Left hindlimb (tissue), 1 donor: ENCODE measurements at places on chromosomes 4 and X.
A peak's percentile ranks its signal among the peaks of the same experiment; 100 is the strongest.

DNA sequence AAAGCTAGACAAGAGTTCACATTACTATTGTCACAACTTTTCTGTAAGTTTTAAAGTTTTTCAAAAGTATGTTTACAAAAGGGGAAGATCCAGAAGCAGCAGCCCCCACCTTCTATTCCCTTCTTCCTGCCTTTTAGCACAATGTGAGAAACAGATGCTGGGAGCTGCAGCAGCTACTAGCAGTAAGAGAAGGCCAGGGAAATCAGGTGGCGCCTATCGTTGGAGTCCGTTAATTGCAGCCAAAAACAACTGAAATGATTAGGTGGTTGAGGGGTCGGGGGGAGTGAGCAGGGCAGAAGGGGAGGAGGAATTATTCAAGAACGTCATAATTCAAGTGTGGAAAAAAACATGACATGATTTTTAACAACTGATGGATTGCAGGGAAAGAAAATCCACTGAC is 27.4 kb downstream of the FRYL start:
- peak; percentile 35 for DNase-seq

DNA sequence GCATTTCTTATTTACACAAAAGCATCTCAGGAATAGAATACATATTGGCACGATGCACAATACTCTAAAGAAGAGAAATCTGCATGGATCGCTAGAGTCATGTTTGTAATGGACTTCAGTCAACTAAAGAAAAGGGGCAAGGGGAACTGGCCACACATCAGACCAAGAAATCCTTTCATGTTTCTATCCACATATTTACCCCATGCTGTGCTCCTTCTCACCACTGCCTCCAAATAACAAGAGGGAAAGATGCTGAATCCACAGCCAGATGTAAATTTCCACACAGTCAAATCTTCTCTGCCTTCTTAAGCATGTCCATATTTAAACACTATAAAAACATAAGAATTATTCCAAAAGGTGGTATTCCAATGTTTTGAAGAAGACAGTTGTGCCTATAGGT is 67.6 kb downstream of the COX18 start:
- no peak for DNase-seq

GRCh38 chrX:28205905-28206304 is 224.7 kb upstream of the DCAF8L1 start:
- DNase-seq = no peak

DNA sequence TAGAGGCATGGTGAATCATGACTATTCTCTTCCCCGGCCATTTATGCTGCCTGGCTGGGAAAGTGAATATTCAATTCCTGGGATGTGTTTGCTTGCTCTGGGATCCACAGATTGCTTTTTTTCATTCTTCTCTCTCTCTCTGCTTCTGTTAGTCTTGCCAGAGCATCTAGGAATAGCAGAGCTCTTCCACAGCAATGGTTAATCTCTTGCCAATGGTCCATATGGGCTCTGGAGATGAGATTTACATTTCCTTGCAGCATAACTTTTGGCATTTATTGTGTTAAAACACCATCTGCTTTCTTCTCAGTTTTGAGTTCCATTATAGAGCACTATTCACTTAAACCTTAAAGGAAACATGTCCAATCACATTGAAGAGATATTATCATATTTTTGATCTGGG is 59.2 kb upstream of the GUCY1A1 start:
- DNase-seq = no peak

DNA sequence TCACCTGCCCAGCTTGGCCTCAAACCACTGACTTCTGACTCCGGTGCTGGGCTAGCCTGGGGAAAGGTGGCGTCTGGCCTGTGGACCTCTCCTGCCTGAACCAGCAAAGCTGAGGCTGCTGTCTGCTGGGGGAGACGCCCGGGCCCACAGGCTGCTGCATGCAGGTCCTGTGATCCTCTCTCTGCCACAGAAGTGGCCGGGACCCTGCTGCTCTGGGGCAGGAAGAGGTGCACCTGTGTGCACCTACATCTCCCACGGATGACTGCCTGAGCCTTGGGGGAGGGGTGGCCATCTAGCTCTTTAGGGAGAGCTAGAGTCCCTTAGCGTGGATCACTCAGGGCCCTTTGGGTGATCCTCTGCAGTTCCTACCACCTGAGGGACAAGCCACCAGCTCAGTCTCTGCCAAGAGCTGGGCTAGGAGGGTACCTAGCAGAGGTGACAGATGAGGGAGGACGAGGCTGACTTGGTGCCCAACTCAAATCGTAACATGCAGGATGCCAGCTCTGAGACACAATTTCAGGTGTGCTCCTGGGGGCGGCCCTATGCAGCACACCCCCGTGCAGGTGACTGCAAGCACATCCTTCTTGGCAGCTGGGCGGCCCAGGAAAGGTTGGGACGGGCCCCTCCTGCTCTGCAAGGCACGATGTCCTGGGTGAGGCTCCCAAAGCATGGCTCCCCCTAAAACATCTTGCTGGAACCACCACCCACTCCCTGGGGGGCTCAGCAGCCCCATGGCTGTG is 22.5 kb downstream of the LETM1 start:
- DNase-seq = no peak

DNA sequence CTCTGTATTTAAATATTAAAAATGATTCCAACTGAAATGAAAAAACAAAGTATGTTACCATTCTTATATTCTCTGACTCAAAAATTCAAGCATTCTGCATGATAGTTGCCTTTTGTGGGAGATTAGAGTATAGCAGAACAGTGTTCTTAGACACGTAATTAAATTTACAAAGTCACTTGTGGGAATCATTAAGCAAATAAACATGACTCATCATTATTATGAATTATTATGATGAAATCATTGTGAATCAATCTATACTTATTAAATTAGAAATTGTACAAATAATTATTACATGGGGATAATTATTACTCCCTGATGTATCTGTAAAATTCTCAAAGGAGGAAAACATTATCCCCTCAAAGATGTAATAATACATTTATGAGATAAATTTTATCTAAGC is 358.9 kb upstream of the FSTL5 start:
- no peak for DNase-seq

GRCh38 chr4:145107126-145107525 is 9.0 kb downstream of the ABCE1 start:
- DNase-seq = no peak

GRCh38 chr4:94515365-94515764 is 63.6 kb downstream of the PDLIM5 start:
- DNase-seq = no peak

GRCh38 chrX:126237524-126237923 is 71.4 kb upstream of the DCAF12L2 start:
- DNase-seq = no peak

DNA sequence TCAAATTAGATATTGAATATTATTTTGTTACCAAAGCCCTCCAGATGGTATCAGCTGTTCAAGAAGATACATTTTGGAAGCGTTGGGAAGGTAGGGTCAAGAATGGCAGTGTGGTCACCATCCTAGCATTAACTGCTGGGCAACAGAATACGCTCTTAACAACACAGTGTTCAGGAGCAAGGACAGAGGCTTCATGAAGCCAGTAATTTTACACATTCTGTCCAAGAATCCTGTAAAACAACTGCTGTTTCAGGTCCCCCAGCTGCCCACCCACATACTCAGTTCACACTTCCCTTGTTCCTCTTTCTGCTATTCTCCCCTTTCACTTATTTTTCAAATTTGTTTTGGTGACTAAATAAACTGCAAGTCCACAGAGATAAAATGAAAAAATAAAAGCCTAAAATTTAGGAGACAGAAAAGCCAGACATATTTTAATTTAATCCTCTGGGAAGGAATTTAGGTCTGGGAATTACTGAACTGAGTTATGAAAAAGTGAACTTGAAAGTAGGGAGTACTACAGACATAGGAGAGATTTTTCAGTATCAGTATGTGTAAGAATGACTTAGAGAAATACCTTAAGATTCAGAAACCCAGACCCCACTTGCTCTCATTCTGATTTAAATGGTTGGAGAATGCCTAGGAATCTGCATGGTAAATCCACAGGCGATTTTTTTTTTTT is 406.7 kb downstream of the MAPK10 start:
- no peak for DNase-seq

DNA sequence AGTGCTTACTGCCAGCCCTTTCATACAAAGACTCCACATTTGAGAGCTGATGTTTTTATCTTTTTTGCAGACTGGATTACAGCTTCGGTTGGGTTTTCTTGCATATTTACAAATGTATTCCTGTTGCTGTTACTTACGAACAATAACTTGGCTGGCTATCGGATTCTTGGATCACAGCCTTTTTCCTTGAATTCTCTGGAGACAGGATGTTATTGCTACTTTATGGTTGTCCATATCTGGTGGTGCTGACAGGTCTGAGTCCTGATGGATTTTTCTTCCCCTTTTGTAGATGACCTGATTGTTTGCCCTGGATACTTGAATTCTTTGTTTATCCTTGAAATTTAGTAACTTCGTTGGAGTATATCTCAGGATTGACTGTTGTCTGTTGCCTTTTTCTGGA is 77.7 kb downstream of the PDK3 start:
- no peak for DNase-seq
